ENCODE measurements at places on chromosomes 6 and 20. TPM values are rescaled to one million over a fixed set of nuclear protein-coding genes. Genes with fewer than 3 reads are reported as not detected.

Gene ETV7
- 1.4 TPM for total RNA-seq

Gene CTAGE9
- total RNA-seq = not detected

Gene NRSN1
- not detected for total RNA-seq

Gene MCHR2
- not detected for total RNA-seq

Gene FAXC
- 2.6 TPM for total RNA-seq

Gene ECHDC1
- total RNA-seq = 45.1 TPM

Gene FAM217A
- total RNA-seq = not detected

Gene UBD
- total RNA-seq = 0.32 TPM

Gene SIM1
- under 0.01 TPM for total RNA-seq

Gene CLDN20
- total RNA-seq = not detected

Gene SNAP91
- total RNA-seq = not detected

Gene SLCO4A1
- 3.6 TPM for total RNA-seq

Gene TMEM74B
- total RNA-seq = 0.32 TPM

Gene ARMH2
- not detected for total RNA-seq

Gene SLC13A3
- total RNA-seq = 0.32 TPM

Gene REM1
- total RNA-seq = not detected

Gene C6orf15
- not detected for total RNA-seq

Gene FAM110A
- 3.3 TPM for total RNA-seq

Gene TUBB2B
- total RNA-seq = 3.6 TPM

Gene MICA
- 37.1 TPM for total RNA-seq

Gene RAB23
- total RNA-seq = 14.9 TPM

Gene TMEM244
- total RNA-seq = not detected

Gene ZSCAN26
- total RNA-seq = 26.1 TPM

Gene KIF25
- not detected for total RNA-seq

Gene IGF2R
- total RNA-seq = 41.5 TPM

Gene CDH22
- total RNA-seq = not detected

Gene DLL1
- total RNA-seq = 1.7 TPM

Gene FAM209A
- not detected for total RNA-seq

Gene COX7A2
- 501 TPM for total RNA-seq

Gene TSPO2
- not detected for total RNA-seq

Gene CRISP2
- not detected for total RNA-seq
